ENCODE measurements at places on chromosomes 16 and 17. TPM values are rescaled to one million over a fixed set of nuclear protein-coding genes. Genes with fewer than 3 reads are reported as not detected.

The CHD3 gene
- 171 TPM for total RNA-seq

GRCh38 chr17:58388302-58389190 lies 28.8 kb downstream of the RNF43 start:
- DNase-seq = no peak
- H3K27me3 ChIP-seq = no peaks in the 10 kb centered on the region
- no peak overlapping the region for H3K4me3 ChIP-seq
- H3K36me3 ChIP-seq = no peaks in the 10 kb centered on the region
- H3K4me1 ChIP-seq = no peaks in the 10 kb centered on the region
- no peak overlapping the region for H3K27ac ChIP-seq

The SULT1A2 gene
- not detected for total RNA-seq

- no peak for DNase-seq
- no peak overlapping the region for H3K27ac ChIP-seq
- H3K4me1 ChIP-seq = no peaks in the 10 kb centered on the region
Observed at GRCh38 chr16:61587526-61587925, 448.7 kb downstream of the CDH8 start.

- H3K36me3 ChIP-seq = peaks cover 17% of the 10 kb centered on the region
- peak overlapping the region; percentile 70 for H3K27ac ChIP-seq
- DNase-seq = no peak
- peaks cover 44% of the 10 kb centered on the region for H3K4me1 ChIP-seq
Observed at GRCh38 chr16:55500530-55501011, 8.3 kb upstream of the LPCAT2 start.

The PYY gene
- total RNA-seq = not detected

DNA sequence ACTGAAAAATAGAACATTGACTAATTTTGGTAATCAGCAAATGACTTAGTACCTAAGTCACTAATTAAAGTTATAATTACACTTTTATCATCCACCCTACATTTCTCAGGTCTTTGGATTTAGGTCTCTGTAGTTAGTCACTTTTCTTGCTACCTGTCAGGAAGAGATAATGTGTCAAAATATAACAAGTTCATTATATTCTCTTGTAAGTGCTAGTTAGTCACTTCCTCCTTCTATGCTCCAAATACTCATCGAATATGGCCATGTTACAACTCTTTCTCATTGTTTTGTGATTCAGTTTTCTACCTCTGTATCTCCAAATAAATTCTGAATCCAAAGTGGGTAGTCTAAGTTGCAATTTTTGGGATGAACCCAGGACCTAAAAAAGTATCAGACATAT lies 163.5 kb upstream of the KIF2B start:
- no peak overlapping the region for H3K4me3 ChIP-seq
- no peaks in the 10 kb centered on the region for H3K4me1 ChIP-seq
- no peaks in the 10 kb centered on the region for H3K27me3 ChIP-seq
- DNase-seq = no peak
- no peaks in the 10 kb centered on the region for H3K36me3 ChIP-seq

The PAM16 gene
- 18.4 TPM for total RNA-seq

GRCh38 chr17:79045842-79046196 lies 21.9 kb downstream of the C1QTNF1 start:
- H3K4me3 ChIP-seq = no peak overlapping the region
- H3K27me3 ChIP-seq = no peaks in the 10 kb centered on the region
- H3K27ac ChIP-seq = no peak overlapping the region
- peaks cover 5% of the 10 kb centered on the region for H3K4me1 ChIP-seq
- peaks cover 37% of the 10 kb centered on the region for H3K36me3 ChIP-seq

Measured in thoracic aorta (tissue), 2 donors.